ENCODE measurements at places on chromosomes 3 and 15.

- no peak for DNase-seq
Observed at GRCh38 chr15:65102912-65103311, 12.1 kb downstream of the UBAP1L start.

- DNase-seq = no peak
Observed at GRCh38 chr3:38725726-38726419, 76.4 kb upstream of the SCN5A start.

GRCh38 chr3:58022490-58022889 is 14.3 kb downstream of the FLNB start:
- DNase-seq = no peak

- DNase-seq = no peak
Observed at GRCh38 chr3:168322941-168323340, 227.2 kb upstream of the GOLIM4 start.

GRCh38 chr15:71683411-71684274 is 126.7 kb upstream of the NR2E3 start:
- no peak for DNase-seq

DNA sequence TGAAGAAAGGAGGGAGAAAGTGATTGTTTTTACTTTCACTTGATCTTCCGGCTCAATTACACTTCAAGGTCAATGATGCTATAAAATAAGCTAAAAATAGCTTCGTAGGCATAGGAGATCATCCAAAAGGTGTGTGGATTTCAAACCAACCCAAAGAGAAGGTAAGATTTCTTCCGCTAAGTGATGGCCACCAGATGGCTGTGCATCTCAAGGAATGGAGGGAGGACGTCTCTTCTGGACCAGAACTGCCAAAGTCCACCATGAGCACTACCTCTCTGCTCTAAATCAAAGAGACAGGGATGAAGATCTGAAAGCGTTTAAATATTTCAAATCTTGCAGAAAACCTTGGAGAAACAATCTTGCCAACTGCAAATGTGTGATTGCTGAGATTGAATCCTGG is 199.1 kb upstream of the ZPLD1 start:
- no peak for DNase-seq

- DNase-seq = no peak
Observed at GRCh38 chr15:68990231-68990991, 24.1 kb upstream of the NOX5 start.

- no peak for DNase-seq
Observed at GRCh38 chr3:190491533-190492054, 22.3 kb upstream of the IL1RAP start.

DNA sequence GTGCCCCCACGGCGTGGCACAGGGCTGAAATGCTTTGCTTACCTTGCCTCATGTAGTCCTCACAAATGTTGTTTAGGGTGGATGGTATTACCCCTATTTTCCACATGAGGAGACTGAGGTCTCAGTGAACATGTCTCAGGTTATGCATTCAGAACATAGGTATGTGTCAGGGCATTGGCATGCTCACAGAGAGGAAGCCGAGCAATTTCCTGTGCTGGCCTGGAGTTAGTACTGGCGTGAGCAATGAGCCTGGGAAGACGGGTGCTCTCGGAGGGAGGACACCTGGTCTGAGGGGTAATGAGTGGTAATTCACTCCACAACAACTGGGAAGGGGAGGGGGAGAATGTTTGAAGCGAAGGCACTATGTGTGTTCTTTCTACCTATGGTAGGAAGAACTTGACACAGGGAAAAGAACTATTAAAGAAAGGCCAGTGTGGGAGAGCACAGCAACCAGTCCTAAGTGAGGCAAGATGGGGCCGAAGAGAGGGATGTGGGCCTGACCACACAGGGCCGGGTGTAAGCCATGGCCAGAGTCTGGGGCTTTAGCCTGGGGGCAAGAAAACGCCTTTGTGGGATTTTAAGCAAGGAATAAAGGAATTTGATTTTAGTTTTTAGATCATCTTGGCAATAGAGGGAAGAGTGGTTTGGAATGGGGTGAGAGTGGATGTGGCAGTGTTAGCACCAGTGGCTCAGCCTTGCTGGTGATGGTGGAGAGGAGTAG is 4.9 kb upstream of the FAM131A start:
- DNase-seq = no peak

GRCh38 chr3:179806177-179806576 is 153.3 kb downstream of the USP13 start:
- DNase-seq = no peak

- DNase-seq = no peak
Observed at GRCh38 chr15:68234060-68234459, 4.5 kb upstream of the CLN6 start.

GRCh38 chr3:94359996-94360395 is 297.1 kb downstream of the NSUN3 start:
- no peak for DNase-seq

GRCh38 chr3:128070898-128071591 is 18.8 kb downstream of the SEC61A1 start:
- DNase-seq = no peak

- DNase-seq = no peak
Observed at GRCh38 chr3:171427771-171428320, 32.4 kb downstream of the TNIK start.

GRCh38 chr15:36090286-36090946 is 489.0 kb upstream of the CDIN1 start:
- no peak for DNase-seq

- DNase-seq = no peak
Observed at GRCh38 chr3:125098611-125099291, 43.0 kb upstream of the HEG1 start.

DNA sequence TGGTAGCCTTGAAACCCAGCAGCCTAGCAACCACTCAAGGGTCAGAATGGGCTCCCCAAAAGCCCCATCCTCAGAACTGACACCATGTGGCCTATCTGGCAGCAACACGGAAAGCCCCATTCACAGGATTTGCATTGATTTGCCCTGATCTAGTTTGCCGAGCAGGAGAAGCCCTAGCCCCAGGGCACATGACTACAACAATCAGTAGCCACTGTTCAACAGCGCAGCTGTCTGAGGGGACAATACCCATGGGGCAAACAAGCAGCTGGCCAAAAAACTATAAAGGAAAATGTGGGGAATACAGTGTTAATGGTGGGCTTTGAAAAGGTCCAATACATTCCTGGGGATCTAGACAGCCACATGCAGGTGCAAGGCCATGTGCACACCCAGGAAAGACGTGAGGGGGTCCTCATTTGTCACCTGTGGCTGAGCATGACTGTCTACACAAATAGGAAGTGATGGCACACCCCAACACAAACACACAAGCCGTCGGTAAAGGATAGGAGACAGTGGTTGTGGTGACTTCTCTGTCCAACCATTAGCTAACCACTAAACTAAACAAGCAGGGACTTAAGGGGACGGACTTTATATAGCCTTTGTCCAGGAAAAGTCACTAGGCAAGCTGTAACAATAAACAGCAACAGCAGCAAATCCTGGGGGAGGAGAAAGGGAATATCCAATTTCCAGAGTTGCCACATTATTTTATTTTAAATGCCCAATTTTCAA is 113.7 kb downstream of the LRIG1 start:
- no peak for DNase-seq

DNA sequence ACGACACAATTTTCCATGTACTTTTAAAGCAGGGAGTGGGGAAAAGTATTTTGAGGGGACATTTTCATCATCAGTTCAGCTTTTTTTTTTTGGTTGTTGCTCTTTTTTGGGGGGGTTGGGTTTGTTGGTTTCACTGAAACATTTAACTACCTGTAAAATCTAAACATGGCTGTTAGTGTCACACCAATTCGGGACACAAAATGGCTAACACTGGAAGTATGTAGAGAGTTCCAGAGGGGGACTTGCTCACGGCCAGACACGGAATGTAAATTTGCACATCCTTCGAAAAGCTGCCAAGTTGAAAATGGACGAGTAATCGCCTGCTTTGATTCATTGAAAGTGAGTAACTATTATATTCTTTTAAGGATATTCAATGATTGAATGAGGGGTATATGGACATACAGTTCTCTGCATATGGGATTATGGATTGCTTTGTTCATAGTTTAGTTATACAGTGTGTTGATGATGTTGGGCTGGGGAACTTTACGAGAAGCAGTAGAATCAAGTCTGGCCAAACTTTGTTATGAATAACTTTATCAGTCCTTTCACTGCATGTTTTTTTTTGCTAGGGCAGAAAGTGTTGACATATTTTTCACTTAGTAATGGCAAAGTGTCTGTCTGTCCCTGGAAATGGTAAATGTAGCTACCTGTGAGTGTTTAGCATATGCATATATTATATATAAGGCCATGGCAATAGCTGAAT is 31.5 kb downstream of the MBNL1 start:
- no peak for DNase-seq

- no peak for DNase-seq
Observed at GRCh38 chr3:116337229-116337628, 108.1 kb downstream of the LSAMP start.

DNA sequence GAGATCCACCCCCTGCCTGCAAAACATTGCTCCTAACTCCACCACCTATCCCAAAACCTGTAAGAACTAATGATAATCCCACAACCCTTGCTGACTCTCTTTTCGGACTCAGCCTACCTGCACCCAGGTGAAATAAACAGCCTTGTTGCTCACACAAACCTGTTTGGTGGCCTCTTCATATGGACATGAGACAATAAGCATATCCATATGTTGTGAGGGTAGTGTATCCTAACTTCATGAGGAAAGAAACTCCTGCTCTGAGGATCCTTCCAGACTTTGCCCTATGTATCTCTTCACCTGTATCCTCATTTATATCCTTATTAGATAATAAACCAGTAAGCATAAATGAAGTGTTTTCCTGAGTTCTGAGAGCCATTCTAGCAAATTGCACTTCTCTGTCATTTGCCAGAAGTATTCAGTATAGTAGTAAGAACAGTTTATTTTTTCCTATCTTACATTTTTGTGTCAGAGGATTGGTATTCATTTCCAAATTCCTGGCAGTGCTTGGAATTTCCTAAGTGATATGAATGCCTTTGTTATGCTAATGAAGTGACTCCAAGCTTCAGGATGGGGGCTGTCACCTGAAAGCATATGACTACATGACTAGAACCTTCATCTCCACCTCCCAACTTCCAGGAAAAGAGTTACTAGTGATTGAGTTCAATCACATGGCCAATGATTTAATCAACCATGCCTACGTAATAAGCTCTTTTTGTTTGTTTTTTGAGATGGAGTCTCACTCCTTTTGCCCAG is 30.2 kb downstream of the TTBK2 start:
- no peak for DNase-seq

DNA sequence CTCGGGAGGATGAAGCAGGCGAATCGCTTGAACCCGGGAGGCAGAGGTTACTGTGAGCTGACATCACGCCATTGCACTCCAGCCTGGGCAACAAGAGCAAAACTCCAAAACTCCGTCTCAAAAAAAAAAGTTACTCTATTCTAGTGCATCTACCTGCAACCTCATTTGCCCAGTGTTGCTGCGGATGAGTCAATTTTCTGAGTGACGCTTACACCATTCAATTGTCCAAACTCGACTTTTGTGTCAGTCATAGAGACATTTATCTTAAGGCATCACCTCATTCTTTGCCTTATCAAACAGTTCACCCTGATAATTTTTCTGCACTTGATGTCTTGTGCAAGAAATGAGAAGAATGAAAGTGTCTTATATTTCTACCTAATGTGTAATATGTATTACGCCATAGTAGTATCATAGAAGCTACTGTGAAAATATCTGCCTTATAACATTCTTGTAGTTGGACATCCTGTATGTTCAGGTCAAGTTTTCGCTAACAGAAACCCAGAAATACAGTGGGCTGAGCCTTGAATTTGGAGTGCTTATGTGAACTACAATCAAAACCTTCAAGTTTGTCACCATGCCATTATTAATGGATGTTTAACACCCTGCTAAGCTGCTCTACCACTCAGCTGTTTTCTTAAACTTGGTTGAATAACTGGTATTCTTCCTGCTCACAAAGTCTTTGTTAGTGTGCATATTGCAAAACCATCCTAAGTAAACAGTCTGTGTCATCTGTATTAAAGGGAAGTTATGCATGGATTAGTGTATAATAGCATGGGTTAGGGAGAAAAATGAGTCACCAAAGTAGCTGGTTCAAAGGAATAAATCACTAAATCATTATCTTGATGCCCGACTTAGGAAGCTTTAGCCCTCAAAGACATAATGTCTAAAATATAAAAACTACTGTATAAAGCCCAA is 531.0 kb upstream of the NR2F2 start:
- DNase-seq = no peak

DNA sequence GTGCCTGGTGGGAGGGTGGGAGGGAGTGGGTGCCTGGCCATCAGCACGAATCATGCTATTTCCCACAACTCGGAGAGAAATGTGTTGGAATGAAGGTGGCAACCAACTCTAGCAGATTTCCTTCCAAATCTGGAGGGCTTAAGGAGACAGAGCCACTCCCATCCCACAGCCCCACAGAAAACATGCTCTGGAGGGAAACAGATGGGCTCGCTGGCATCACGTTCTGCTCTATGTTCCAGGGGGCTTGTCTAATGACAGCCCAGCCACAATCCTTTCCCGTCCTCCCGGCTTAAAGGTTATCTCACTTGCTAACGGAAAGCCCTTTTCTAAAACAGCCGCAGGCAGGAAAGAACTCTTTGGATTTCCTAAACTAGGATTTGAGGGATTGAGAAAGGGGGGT is 65.3 kb downstream of the ADAMTS17 start:
- DNase-seq = no peak

DNA sequence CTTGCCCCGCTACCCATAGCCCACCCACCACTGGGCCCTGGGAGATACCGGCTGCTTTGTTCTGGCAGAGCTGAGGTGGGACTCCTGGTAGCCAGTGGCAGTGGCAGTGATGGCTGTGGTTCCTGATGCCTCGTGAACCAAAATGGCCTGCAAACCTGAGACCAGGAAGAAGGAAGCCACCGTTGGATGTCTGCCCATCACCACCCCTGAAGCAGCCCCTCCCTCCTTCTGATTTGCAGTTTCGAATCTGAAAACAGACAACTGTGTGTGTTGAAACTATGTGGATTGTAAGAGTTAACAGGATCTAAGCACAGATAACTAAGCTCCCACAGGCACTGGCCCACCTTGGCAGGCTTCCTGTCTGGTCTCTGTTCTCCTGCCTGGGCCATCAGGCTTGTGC is 66.6 kb downstream of the NUP210 start:
- no peak for DNase-seq

- DNase-seq = no peak
Observed at GRCh38 chr3:49465270-49466034, 4.6 kb upstream of the DAG1 start.

GRCh38 chr3:112362221-112362620 is 29.3 kb downstream of the CD200 start:
- DNase-seq = no peak

DNA sequence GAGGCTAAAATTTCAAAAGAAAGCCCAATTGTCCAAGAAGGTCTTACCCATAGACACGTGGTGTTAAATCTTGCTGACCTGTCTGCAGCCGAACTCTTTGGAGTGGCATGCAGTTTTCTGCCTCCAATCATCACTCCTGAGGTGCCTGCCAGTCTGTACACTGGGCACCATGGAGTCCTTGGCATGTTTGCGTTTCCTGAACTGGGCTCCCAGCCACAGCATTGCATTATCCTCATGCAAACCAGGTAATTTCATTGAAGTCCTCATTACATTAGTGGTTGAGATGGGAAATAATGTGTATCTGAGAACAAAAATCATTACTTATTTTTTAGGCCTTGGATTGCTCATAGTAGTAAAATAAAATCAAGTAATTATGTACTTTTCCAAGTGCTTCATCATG is 152.3 kb downstream of the AKAP13 start:
- DNase-seq = no peak

- DNase-seq = no peak
Observed at GRCh38 chr15:36903922-36904556, 196.3 kb downstream of the MEIS2 start.
